IMR-90 (cell line): ENCODE measurements at places on chromosomes 1 and 21. TPM values are rescaled to one million over a fixed set of nuclear protein-coding genes. Genes with fewer than 3 reads are reported as not detected.

DNA sequence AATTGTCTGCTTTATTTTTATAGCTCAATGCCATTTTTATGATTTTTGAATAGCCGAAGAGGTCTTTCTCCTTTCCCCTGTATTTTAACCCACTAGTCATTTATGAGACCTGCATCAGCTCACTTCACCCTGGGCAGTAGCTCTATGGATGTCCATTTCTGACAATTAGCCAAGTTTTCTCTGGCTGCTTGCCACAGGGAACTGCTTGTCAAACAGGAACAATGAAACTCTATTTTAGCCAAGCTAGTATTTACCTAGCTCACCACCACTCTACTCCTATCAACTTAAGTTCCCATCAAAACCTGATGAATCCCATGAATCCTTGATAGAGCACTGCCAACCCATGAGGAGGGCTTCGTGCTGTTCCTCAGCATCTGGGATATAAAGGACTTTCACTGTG is 406.7 kb downstream of the RWDD3 start:
- DNase-seq: no peak

DNA sequence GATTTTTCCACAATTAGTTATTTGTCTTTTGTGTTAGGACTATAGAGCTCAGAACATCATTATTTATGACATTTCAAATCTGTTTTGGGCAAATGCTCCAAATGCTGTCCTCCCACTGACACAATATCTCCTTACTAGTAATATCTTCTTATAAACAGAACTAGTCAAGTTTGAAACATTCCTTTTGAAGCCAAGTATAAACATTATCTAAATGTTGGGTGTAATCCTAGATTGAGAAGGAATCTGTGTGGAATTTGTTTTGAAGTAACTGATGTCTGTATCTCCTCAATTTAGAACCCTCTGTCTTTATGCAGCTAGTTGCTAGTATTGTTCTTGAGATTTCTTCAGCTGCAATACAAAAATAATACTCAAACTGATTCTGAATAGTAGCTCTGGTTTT is 28.5 kb upstream of the PAXBP1 start:
- DNase-seq: peak; percentile 35

DCDC2B gene
- total RNA-seq: not detected in 2 replicates

FOXD2 gene
- under 0.01 TPM in 2 replicates for total RNA-seq

DNA sequence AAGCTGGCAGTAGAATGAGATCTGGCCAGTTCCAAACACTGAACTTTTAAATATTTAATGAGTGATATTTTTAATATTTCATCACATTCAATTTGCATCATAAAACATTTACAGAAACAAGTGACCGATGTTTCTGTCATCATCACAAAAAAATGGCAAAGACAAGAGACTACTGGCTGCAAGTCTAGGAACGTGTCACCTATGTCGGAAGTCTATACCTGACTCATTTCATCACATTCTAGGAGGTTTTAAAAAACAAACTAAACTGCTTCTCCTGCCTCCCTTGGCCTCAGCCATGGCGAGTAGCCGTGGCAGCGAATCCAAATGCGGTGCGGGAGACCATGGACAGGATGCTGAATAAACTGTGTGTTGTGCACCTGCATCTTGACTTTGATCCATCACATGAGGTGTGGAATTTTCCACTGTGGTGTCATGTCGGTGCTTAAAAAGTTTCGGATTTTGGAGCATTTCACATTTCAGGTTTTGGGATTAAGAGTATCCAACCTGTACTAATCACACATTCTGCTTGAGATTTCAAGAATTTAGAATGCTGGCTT is 43.1 kb downstream of the CLSTN1 start:
- no peak for DNase-seq

DNA sequence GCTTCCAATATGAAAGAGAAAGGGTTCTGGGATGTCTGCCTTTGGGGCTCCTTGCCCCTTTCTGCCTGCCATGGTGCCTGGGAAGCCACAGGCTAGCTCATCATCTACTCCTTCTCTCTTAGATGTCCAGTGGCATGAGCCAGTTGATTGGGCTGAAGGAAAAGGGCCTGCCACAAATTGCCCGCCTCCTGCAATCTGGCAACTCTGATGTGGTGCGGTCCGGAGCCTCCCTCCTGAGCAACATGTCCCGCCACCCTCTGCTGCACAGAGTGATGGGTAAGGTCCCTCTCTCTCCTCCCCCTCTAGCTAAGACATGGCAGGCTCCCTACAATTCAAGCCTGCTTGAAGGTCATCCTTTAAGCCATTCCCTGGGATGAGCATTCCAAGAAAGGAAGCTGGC is 41.0 kb downstream of the PKP1 start:
- DNase-seq: no peak

- DNase-seq: no peak
Measured at GRCh38 chr1:66925944-66926343, 1.2 kb downstream of the MIER1 start.

RUNX3 gene
- total RNA-seq: not detected in 2 replicates

PRRX1 gene
- 65.4 and 82.8 TPM in 2 replicates for total RNA-seq

- DNase-seq: no peak
Measured at GRCh38 chr1:28118640-28119307, 30.4 kb upstream of the EYA3 start.

ACTL8 gene
- under 0.01 and 0.28 TPM in 2 replicates for total RNA-seq

DNA sequence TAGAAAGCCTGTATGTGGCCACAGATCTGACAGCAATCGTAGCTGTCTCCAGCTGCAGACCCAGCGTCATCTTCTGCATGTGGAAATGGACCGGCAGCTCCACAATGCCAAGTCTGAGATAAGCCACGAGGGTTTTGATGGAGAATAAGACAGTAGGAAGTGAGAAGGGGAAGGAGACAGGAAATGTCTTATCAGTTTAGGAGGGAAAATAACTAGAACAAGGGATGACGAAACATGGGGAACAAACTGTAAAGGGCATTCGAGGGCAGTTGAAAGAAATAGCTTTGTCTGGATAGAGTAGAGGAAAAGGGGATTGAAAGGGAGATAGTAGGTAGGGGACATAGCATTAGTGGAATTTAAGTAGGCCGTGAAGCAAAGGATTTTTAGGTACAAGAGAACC is 74.0 kb upstream of the CTTNBP2NL start:
- no peak for DNase-seq

- no peak for DNase-seq
Measured at GRCh38 chr1:155944444-155944799, 3.0 kb downstream of the RXFP4 start.

ILDR2 gene
- total RNA-seq: under 0.01 TPM in 2 replicates

- peak; percentile 15 for DNase-seq
Measured at GRCh38 chr21:35398346-35398982, 349.4 kb upstream of the RUNX1 start.

DNA sequence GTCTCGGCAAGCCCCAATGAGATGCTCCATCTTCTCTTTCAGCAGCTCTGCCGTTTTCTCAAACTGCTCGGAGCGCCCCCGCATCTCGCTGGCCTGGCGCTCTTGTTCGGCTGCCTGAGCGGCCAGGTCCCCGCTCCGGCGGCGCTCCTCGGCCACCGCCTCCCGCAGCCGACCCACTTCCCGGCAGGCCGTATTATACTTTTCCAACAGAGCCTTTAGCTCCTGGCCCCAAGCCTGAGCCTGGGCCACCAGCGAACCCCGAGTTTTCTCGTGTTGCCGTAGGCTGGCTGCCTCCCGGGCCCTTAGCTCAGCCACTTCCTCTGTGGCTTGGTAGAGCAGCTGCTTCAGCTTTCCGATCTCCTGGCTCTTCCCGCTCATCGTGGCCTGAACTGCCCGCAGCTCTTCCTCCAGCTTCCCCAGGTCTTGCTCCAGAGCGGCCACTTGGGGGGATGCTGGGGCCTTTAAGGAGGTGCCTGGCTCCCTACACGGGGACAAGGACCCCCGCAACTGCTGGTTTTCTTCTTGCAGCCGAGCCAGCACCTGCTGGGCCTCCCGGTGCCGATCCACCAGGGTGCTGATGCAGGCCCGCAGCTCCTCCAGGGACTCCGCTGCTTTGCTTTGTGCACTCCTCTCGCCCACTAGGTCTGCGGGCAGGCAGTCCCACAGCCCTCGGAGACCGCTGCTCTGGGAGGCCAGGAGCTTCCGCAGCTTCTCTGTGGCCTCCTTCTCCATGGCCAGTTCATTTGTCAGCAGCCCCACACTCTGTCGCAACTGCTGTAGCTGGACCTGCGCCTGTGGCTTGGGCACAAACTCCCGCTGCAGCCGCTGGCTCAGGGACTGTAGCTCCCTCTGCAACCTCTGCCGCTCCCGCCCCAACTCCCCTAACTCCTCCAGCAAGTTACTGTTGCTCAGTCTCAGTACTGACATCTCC is 13.4 kb upstream of the PIAS3 start:
- peak; percentile 46 for DNase-seq

GRCh38 chr1:194658090-194658439 is 1471.7 kb upstream of the B3GALT2 start:
- DNase-seq: peak; percentile 81

LCE1C gene
- total RNA-seq: not detected in 2 replicates

LRRIQ3 gene
- 1.8 and 3.1 TPM in 2 replicates for total RNA-seq

CD1D gene
- total RNA-seq: not detected in 2 replicates
